ENCODE measurements at places on chromosomes 3 and 15.

DNA sequence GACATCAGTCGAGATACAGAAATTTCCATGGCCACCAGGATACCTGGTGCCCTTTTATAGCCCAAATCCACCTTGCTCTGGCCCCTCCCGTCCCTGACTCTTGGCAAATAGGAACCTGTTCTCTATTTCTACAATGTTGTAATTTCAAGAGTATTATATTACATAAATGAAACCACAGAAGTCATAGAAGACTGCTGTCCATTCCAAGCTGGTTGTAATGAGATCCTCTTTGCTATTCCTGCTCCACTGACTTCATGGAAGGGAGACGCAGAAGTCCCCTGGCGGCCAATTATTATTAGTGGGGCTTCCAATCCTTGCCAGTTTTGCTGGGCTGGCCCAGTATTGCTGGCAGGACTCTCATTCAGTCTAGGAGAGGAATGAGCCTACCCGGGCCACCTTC lies 26.6 kb downstream of the DCP1A start:
- DNase-seq, result no peak

DNA sequence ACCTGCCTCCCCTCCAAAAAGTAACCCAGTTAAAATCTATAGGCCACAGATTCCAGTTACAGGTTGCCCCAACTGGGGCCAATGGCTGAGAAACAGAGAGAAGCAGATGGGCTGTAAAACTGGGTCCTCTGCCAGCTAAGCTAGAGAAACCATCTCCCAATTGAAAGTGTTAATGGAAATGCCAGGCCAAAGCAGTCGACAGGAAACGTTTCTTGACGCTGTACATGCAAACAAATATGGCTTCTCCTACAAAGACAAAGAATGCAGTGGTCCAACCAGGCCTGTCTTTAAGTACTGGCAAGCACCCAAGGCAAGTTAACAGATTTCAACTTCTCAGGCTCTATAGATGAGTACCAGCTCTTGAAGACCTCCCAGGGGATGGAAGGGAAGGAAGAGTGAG lies 71.3 kb downstream of the MAGI1 start:
- DNase-seq, result no peak

- DNase-seq, result no peak
Measured at GRCh38 chr15:35491999-35492398, 54.0 kb downstream of the DPH6 start.

DNA sequence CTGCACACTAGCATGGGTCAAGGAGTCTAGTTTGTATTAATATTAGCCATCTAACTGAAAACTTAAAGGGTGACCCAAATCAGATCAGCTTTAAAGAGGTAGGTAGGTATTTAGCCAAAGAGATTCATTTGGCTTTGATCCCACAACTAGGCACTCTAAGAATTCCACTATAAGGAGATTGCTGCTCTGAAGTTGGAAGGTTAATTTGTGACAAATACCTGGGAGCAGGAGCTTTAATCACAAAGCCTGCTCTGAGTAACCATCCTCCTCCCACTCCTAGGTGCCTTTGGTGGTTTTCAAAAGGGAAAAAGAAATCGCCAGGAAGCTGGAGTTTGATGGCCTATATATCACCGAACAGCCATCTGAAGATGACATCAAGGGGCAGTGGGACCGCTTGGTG lies 120.3 kb upstream of the CHRM5 start:
- DNase-seq, result no peak

GRCh38 chr3:88101142-88101541 lies 42.1 kb downstream of the ZNF654 start:
- DNase-seq, result no peak

- DNase-seq, result no peak
Measured at GRCh38 chr3:60219501-60219900, 1031.8 kb downstream of the FHIT start.

- DNase-seq, result no peak
Measured at GRCh38 chr3:111311126-111311525, 230.9 kb upstream of the CD96 start.

DNA sequence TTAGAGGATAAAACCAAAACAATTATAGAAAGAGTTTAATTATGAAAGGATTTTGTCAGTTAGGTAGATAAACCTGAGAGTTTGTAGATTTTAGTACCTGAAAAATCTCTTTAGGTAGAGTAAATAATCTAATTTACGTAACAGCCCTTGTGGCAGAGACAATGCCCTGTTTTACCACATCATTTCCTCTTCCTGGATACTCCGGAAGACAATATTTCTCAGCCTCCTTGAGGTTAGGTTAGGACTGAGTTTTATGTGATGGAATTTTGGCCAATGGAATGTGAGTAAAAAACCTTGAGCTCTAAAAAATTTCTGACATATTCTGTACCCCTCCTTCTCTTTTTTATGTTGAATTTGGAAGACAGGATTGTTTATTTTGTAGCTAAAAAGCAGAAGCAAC lies 50.7 kb upstream of the TPRG1 start:
- no peak for DNase-seq

GRCh38 chr3:24929521-24929920 lies 434.9 kb upstream of the THRB start:
- DNase-seq, result no peak

- no peak for DNase-seq
Measured at GRCh38 chr3:27290760-27291159, 78.4 kb downstream of the NEK10 start.

DNA sequence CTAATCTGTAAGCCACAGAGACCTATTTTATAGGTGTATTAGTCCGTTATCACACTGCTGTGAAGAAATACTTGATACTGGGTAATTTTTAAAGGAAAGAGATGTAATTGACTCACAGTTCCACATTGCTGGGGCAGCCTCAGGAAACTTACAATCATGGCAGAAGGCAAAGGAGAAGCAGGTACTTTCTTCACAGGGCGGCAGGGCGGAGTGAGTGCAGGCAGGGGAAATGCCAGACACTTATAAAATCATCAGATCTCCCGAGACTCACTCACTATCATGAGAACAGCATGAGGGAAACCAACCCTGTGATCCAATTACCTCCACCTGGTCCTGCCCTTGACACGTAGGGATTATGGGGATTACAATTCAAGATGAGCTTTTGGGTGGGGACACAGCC lies 108.7 kb downstream of the GALK2 start:
- no peak for DNase-seq

DNA sequence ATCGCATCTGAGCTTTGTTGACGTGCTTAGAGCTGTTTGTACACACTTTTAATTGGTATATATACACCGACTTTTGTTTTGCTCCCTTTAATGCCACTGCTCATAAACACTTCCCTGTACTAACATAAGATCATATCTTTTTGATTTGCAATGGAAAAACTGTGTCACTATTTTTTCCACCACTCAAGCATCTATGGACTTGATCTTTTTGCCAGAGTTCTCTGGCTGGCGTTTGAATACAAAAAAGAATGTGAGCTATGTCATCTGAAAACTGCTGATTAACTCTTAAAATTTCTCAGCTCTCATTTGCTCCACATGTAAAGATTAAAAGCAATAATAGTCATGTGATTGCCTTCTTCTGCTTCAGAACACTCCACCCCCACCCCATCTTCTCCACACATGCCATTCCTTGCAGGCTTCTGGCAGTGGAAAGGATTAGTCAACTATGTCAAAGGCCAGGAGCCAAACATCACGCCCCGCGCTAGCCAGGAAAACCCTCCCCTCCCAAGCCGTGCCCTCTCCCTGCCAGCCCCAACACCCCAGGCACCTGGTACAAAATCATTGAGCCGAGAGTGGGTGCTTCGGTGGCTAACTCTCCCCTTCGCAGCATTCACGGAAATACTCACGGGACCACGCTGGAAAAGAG lies 123.4 kb upstream of the MEF2A start:
- no peak for DNase-seq

- DNase-seq, result no peak
Measured at GRCh38 chr3:169929830-169930519, 18.6 kb downstream of the SAMD7 start.

DNA sequence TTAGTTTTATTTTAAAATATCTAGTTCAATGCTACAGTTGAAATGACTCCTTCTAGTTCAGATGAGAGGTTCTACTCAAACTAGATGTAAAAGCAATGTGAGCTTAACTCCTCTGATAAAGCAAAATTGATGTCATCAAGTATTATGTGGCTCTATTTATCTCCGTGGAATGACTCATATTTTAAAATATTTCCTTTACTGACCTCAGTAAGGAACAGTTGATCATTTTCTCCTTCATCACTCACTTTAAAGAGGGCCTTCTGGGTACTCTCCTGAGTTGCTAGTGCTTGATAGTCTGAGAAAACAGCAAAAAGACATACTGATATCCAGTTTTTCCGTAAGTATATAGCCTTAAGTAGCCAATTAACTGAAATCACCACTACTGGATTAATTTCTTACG lies 1099.3 kb downstream of the ROBO2 start:
- no peak for DNase-seq

- no peak for DNase-seq
Measured at GRCh38 chr3:82581350-82581749, 819.9 kb upstream of the GBE1 start.

DNA sequence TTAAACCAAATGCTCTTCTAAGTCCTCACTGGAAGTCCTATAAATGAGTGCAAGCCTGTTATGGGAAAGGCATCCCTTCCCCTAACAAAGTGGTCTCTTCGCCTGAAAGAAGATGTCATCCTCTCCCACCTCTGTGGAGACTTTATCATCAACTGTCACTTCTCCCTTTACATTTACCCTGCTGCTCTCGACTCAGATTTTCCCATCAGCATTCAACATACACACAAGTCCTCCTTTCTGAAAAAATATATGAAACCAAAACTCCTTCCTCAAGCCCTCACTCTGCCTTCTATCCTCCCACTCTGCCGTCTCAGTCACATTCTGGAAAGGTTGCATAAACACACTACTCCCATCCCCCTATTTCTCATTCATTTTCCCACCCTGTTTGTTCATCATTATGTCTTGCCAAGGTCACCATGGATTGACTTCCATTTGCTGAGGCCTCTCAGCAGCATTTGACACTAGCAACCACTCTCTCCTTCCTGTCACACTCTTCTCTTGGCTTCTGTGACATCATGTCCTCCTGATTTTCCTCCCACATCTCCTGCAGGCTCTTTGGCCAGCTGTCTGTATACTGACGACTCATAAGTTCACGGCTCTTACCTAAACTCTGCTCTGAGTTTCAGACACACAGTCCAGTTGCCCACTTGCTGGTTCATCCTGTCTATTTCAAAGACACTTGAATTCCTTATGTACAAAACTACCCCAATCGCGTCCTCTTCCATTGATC lies 70.3 kb upstream of the SMAD3 start:
- no peak for DNase-seq

DNA sequence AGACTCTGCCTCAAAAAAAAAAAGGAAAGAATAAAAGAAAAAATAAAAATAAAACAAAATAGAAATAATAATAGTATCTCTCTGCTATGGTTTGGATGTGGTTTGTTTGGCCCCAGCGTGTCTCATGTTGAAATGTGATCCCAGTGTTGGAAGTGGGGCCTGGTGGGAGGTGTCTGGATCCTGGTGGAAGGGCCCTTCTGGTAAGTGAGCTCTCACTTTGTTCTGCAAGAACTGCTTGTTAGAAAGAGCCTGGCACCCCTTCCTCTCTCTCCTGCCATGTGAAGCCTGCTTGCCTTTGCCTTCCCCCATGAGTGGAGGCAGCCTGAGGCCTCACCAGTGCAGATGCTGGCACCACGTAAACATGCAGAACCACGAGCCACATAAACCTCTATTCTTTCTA lies 26.3 kb downstream of the TMEM44 start:
- no peak for DNase-seq

DNA sequence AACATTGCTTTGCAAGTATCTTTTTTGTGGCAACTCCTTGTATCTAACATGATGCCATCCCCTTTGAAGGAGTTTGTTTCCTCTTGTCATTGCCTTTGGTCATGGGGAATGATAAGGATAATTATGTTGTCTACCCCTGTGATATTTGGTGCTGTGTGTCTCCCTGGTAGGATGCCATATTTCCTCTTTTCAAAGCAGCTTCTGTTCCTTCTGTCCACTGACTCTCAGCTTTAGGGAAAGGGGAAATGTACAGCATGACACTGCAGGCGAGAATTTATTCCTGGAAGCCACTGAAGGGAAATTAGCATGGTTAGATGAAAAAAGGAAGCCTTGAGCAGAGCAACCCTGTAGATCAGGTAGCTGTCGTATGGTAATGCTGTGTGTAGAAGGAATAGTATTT lies 576.7 kb downstream of the CADM2 start:
- DNase-seq, result no peak
